HFF-Myc (cell line): ENCODE measurements at places on chromosomes 11 and 22.

- no peak for DNase-seq
Measured at GRCh38 chr11:86292912-86293616, 9.0 kb upstream of the HIKESHI start.

DNA sequence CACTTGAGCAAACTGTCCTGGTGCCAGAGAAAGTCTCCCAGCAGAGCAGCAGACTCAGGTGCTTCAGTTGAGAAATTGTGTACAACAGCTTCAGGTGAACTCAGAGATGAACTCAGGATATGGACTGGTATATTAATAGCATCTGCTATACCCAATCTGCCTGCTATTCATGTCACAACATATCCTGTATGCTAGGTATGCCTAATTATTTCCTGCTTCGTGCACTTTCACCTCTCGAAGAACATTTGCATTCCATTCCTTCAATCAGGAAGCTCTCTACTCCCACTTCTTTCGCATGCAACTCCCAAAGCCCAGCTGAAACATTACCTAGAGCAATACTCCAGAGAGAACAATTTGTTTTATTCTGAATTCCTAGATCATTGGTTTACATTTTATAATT is 207.7 kb downstream of the KCNA4 start:
- no peak for DNase-seq

DNA sequence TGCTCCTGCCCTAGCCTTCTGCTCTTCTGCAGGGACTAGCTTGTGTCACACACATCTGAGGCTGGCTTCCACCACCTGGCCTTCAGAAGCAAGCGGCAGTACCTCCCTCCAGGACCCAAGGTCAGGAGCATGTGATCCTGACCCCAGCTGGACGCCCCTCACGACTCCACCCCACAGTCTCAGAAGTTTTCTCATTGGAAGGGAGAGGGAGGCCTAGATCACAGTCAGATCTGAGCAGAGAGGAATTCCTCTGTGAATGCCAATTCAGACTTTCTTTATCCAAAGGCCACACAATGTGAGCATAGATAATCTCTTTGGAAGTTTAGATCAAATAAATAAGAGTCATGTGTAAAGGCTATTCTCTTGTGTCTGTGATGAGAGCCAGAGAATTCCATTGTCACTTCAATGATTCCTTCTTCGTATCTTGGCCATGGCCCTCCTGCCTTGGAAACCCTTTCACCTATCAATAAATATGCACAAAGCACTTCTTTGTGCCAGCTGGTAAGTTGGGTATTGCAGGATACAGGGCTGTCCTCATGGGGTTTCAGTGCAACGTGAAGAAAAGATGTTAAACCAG is 142.9 kb downstream of the SNX19 start:
- DNase-seq: no peak

- DNase-seq: no peak
Measured at GRCh38 chr22:19075404-19075803, 46.8 kb downstream of the DGCR2 start.

- DNase-seq: no peak
Measured at GRCh38 chr11:45079943-45080719, 66.3 kb upstream of the PRDM11 start.

- DNase-seq: peak; percentile 81
Measured at GRCh38 chr11:47946682-47947559, 33.4 kb upstream of the PTPRJ start.

- no peak for DNase-seq
Measured at GRCh38 chr11:30206249-30206996, 24.4 kb upstream of the FSHB start.

- DNase-seq: no peak
Measured at GRCh38 chr11:111237926-111238325, 7.6 kb upstream of the POU2AF2 start.

DNA sequence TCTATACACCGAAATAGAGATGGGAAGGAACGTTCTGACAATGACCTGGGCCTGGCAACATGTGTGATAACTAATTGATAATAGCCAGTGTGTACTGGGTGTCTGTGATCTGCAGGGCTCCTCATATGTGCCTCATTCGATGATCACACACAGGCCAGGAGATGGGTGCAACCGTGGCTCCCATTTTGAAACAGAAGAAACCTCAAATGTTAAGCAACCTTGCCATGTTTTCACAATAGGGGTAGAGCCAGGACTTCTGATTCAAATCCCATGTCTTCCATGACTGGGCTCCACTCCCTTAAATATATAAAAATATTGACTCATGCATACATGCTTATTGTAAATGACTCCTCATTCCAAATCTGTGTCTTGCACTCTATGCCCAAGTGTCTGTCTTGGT is 11.1 kb downstream of the APOL3 start:
- no peak for DNase-seq

DNA sequence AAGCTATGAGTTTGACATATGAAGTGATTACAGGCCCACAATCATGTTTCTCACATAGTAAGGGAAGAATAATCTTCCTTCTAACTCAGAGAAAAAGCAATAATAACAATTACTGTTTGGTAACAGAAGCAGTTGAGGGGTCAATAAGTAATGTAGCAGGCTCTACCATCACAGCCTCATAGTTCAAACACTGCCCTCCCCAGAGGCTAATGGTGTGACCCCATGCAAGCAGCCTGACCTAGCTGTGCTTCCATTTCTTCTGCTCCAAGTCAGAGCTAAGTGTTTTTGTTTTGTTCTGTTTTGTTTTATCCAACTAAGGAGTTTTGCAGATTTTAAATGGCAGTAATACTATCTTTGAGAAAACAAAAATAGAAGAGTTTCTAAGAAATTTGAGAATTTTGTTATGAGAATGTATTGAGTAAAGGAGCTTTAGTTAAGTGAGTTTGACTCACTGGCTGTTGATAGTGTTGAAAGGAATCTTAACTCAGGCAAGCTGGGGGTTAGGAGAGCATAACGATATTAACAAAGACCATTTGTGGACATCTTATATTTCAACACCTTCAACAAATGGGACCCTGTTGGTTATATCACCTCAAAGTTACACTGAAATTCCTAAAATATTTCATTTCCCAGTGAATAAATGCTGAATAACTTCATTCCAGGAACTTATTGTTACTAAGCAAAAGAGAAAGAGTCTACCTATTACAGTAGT is 48.5 kb downstream of the GUCY1A2 start:
- no peak for DNase-seq

DNA sequence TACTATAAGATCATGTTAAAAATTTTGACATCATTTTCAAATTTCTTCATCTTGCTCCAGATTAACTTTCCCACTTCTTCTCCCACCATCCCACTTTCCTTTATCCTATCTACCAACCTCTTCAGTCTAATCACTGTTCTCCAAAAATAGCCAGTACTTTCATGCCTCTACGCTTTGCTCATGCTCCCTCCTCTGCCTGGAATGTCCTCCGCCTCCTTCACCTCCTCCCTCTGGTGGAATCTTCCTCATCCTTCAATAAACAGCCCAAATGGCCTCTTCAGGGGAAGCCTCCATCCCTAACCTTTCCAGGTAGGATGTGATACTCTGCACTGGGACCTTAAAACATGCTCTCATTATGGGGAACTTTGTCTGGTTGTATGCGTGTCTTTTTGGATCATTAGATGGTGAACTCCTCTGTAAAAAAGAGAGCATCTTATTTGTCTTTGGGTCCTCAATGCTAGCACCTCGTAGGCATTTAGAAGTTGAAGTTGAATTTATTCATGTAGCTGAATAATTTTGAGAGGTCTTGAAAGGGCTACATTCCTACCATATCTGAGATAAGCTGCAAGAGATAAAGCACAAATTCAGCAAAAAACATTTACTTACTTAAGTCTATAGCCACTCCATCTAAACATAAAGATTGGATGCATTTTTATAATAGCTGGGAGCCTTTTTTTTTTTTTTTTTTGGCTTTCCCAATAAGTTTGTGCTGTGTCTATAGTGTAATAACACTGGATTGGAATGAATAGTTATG is 8.0 kb upstream of the CSRP3 start:
- DNase-seq: no peak

DNA sequence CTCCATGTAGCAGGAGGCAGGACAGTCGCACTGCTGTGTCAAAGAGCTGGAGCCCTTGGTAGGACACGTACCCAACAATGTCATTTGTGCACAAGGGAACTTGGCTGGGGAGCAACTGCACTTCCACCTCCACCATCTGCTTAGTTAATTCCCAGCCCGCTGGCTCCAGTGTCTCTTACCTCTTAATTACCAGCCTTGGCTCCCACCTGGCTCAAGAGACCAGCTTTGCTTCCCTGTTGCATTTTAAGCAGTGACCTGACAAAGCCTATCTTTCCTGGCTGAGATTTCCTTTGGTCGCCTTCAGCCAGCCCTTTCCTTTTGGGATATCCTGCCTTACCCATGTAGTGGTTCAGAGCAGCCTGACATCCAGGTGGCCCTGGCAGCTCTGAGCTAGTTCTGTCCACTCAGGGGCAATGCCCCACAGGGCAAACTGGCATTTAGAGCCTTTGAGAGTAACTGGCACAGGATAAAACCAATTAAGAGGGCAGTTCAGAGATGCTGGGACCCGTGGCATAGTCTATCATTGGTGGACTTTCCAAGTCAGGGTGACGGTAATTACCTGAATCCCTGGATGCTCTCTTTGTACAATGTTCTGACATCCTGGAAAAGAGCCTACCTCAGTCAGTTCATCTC is 212.6 kb upstream of the SORL1-AS1 start:
- DNase-seq: no peak

GRCh38 chr11:88174709-88175568 is at the start of gene RAB38:
TSS of gene RAB38 (minus strand) at chr11:88175443. CDS start at chr11:88175384, 59 bp downstream.
- peak; percentile 29 for DNase-seq

- no peak for DNase-seq
Measured at GRCh38 chr22:38067028-38067415, 9.8 kb downstream of the PICK1 start.

DNA sequence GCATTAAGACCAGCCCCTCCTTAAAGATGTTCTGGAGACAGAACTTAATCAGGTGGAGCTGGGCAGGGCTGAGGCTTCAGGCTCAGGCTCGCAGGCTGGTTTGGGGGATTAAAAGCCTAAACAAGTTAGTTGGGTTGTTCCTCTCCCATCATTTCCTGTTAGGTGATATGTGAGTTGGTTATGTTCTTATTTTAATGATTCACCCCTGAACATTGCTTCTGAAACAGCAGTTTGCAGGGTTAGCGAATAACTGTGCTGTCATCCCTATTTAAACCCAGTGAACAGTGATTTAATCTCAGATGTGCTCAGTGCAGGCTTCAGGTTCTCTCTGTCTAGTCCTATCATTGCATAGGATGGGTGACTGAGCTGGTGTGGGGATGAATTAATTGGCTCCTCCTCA is 47.4 kb upstream of the BIRC3 start:
- DNase-seq: no peak

GRCh38 chr22:49574881-49575702 is 252.6 kb downstream of the BRD1 start:
- DNase-seq: no peak

GRCh38 chr22:39997939-39998726 is 3.4 kb downstream of the FAM83F start:
- DNase-seq: no peak

DNA sequence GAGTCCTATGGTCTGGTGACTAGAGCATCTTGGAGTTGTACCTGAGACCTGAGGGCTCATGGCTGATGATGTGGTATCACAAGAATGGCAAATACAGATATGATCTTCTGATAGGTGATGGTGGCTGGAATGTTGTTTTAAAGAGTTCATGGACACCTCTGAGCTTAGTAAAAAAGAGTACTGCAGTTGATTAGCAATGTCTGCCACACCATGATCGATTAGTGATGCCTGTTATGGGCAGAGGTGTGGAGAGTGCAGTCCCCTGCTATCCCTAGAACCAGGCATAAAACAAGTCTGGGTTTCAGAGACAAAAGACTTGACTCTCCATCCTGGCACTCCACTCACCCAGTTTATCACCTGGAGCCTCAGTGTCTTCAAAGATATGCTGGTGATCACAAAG is 1.4 kb upstream of the BATF2 start:
- DNase-seq: no peak

GRCh38 chr11:20712912-20713311 is 43.5 kb downstream of the NELL1 start:
- no peak for DNase-seq

- no peak for DNase-seq
Measured at GRCh38 chr22:49779853-49780697, 47.6 kb downstream of the BRD1 start.
